ENCODE measurements at places on chromosomes 6 and 20.

DNA sequence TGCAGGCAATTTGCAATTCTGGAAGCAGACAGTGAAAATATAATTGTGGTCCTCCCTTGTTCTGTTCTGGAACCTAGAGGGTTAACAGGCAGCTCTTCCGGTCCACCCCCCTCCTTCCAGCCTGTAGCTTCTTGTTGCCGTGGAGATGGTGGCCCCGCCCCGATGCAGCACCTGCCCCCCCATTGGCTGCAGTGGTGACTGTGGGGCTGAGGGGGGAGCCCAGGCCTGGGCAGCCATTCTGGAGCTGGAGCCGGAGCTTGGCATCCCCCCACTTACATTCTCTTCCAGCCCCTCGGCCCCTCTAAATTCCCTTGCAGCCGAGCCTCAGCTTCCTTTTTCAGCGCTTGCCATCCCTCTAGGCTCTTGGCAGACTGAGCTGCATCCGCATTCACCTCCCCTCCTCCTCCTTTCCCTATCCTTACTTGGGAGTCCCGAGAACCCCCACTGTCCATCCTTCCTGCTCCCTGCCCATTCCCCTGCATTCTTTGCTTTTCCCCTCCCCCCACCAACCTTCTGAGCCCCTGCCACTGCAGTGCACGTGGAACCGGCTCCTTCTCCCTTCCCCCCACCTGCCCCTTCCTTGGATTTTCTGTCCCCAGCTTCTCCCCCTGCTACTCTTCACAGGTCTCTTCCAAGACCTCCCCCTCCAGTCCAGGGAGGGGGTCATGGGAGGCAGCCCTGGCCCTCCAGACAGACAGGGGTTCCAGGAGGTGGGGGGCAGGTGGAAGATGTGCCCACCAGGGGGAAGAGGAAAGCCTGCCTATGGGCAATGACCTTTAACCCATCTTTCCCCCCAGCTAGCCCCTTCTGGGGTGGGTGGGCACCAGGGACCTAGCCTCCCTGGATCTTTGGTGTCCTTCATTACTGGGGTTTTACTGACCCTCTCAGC is 11.4 kb downstream of the SYNGAP1 start:
- DNase-seq, result peak; percentile 93

DNA sequence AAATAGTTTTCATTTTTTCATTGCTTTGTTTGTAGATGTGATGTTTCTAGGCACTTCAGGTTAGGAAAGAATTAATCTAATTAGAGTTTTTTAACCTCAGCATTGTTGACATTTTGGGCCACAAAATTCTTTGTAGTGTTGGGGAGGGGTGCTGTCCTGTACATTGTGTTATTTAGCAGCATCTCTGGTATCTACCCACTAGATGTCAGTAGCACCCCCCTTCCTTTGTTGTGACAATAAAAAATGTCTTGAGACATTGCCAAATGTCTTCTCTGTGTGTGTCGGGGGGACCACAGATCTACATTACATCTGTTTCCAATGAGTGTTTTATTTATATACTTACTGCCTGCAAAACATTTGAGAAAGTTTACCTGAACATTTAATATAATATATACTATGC is 45.6 kb downstream of the EYA4 start:
- DNase-seq, result no peak

GRCh38 chr20:63074631-63075030 is 67.9 kb upstream of the BHLHE23 start:
- no peak for DNase-seq

GRCh38 chr6:75370011-75370410 is 85.4 kb upstream of the TMEM30A start:
- no peak for DNase-seq

DNA sequence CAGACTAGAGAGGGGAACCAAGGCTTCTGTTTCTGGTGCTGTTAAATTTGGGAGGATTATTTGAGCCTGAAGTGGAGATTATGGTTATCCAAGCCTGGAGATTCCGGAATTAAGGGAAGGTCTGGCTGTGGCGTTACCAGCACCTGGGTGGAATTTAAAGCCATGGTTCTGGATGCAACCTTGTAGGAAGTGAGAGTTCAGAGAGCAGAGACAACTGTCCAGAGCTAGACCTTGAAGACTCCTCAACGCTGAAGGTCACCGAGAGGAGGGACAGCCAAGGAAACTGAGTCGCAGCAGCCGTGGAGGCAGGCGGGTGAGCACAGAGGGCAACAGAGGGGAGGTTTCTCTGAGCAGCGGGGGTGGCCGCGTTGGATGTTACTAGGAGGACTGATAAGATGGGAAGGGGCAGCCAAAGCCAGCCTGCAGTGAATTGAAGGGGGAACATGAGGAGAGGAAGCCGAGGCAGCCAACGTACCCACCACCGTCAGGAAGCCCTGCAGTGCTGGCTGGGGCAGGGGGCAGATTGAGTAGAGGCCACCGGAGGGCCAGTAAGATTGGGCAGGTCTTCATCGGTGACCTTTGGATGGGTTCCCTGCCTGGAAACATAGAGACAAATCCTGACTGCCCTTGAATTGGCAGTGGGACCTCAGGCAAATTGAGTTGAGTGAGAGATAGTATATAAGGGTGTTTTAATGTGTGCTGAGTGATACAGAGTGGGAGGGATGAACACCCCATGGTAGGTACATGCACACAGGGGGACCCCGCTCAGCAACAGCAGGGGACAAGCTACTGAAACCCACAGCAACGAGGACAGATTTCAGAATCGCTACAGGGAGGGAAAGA is 90.3 kb downstream of the SNX5 start:
- no peak for DNase-seq

- no peak for DNase-seq
These were observed 65.0 kb upstream of the SIRPA start for GRCh38 chr20:1830240-1830639.

DNA sequence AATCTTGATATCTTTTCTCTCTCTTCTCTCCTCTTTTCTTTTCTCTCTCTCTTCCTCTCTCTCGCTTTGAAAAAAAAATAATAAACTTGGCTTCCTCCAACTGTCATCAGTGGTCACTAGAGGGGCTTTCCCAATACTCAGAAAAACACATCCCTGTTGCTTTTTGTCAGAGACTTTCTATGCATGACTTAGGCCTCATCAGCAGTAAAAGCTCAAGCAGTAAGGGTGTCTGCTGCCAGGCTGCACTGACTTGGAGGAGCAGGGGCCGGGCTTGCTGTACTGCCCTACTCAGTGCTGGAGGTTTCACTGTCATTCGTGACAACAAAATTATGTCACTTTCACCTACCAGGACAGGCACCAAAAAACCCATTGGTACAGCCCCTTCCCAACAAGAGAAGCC is 272.0 kb downstream of the ADGB start:
- no peak for DNase-seq

GRCh38 chr20:19530006-19530405 is 228.1 kb upstream of the RIN2 start:
- DNase-seq, result no peak

DNA sequence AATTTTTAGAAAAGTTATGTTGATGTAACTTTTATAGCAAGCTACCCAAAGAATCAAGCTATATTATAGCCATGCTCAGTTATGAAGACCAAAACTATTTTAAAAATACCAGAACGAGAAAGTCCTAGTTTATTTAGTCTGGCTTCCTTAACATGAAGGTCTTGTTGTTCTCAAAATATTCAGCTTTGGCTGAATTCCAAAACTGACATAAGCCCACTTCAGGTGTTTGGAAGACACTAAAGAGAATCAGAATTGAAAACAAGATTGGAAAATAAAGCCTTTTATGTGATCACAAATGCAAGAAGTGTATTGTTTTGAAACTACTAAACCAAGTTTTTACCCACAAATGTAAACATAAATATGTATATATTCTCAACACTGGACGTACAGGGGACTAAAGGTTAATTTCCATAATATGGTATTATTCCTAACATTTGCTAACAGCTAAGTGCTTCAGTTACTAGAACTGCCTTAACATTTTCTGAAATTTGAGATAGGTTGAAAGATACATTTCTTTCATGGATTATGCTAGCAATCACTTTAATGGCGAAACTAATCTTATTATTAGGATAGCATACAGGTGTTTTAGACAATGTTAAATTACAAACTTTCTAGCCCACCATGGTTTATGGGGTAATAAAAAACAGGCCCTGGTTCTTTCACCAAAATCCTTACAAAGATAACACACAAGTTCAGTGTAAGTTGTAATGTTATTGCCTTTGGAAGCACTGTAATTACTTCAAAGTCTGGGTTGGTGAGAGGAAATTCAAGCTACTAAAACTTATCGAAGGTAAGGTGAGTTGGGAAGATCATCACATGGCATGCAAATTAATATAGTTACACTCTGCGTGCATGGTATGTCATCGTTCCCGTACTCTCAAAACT is 1.6 kb downstream of the MAP3K5 start:
- DNase-seq, result no peak

DNA sequence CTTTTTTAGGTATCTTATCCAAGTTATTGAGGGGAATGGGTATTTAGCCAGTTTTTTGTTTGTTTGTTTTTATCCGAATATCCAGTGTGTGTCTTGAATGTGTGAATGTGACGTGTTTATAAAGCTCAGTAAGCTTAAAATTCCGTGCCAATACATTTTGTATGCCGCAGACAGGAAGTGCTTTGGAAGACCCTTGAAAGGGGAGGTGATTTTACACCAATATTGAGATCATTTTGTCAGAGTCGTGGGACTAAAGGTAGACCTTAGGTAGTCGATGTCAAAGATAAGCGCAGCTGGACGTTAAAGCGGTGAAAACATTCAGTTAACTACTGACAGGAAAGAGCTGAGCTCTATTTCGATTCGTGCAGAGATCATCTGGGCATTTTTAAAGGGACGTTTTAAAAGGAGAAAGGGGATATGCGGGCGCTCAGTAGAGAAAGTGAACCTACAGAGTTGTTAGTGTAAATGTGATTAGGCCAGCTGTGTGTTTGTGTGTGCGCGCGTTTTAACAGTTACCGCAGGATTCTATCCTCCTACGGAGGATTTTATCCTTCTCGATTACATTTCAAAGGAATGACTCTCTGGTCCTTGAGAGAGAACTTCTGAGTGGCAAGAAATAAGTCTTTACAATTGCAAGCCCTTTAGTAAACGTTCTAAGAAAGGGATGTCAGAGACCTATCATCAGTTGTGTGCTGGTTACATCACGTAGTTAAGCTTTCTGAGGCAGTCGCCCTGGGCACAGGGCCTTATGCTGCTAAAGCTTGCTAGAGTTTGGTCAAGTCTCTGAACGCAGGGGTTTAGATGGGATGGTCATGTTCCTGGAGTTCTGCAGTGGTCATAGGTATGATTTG is 625 bp upstream of the ECHDC1 start:
- peak; percentile 10 for DNase-seq

- no peak for DNase-seq
These were observed 61.4 kb upstream of the NT5E start for GRCh38 chr6:85388531-85388930.

DNA sequence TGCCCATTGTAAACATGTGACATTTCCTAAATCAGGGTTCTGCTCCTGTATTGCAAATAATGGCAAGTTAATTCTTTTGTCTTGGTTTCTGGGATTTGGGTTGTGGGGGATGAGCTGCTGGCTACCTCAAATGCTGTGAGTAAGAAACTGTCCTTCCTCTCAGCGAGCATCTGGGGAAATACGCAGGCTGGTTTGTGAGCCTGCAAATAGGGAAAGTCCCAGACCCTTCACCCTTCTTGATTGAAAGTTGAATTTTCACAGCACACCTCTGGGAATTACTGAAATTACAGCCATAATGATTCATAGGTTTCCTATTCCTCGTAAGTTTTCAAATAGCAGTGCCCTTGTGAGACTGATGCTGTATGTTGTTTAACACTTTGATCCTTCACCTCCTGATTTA is 138.1 kb downstream of the TBXT start:
- DNase-seq, result no peak

- DNase-seq, result no peak
These were observed 99.7 kb downstream of the F13A1 start for GRCh38 chr6:6220718-6221117.

DNA sequence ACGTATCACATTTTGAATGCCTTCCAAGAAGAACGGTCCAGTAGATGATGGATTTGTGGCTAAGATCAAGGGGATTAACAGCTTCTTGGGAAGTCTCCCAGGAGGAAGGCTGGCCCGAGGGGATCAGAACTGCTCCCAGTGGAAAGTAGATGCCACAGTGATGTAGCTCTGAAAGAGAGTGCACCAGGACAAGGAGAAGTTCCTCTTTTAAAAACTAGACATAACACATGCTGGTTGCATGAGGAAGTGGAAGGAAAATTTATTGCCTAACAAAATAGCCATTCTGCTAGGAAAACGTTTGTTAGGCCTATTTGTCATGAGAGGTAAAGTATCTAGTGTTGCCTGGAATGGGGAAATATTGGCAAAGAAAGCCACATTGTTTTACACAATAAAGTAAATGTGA is 87.8 kb downstream of the CDH26 start:
- DNase-seq, result no peak

- no peak for DNase-seq
These were observed 425.9 kb downstream of the HTR1B start for GRCh38 chr6:77037439-77037838.

DNA sequence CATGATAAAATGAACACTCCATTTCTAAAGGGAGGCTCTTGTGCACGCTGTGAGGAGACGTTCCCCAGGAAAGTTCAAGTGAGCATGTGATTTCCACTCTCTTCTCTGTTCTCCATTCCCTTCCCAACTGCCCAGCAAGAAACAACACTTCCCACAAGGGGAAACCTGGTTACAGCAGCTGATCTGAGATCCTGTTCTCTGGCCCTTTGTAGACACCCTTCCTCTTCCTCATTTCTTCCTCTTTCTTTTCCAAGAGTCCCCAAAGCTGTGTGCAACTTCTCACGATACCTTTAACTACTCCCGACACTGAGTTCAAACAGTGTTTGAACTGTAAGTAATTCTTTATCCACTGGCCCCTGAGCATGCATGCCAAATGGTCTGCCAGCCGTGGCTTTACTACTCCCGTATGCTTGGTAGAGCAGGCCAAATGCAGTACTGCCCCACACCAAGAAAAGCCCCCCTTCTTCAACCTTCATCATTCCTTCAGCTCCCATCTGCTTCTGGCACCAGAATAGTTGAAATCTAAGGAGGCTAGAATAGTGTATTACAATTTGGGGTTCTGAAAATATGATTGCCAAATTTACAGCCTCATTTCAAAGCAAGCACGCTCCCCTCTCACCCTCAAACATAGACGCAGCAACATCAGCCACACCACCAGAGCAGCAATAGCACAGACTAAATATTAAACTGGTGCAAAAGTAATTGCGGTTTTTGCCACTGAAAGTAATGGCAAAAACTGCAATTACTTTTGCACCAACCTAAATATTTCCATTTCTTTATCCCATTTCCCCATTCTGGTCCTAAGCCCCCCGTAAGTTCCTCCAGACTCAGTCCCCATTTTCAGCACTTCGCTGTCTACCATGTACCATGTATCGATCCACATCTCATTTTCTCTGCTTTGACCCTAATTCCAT is 4.3 kb downstream of the HLA-DMB start:
- no peak for DNase-seq

GRCh38 chr6:142008016-142008735 is 124.5 kb upstream of the GJE1 start:
- DNase-seq, result no peak

GRCh38 chr6:36615018-36615761 is 21.0 kb downstream of the SRSF3 start:
- DNase-seq, result peak; percentile 24

- DNase-seq, result no peak
These were observed 529.7 kb upstream of the CITED2 start for GRCh38 chr6:139904158-139904533.

Measured in CD4-positive, CD25-positive, alpha-beta regulatory T cell (primary cell).